Calu3 (cell line): ENCODE measurements at places on chromosomes 1 and 21.

DNA sequence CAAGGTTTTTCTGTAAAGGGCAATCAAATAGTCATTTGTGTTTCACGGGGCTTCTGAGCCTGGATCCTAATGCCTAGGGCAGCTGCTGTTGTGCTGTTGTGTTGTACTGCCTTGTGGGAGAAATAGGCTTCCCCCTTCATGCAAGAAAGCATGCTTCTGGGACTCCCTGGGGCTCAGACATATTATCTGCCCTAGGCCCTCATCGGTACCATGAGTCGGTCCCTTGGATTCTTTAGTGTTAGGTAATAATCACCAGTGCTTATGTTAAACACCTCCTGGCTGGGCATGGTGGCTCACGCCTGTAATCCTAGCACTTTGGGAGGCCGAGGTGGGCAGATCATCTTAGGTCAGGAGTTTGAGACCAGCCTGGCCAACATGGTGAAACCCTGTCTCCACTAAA, 245.9 kb downstream of the TNR start:
- DNase-seq: no peak

GRCh38 chr1:14662116-14662515, 63.6 kb downstream of the KAZN start:
- no peak for DNase-seq

- DNase-seq: no peak
These were observed 182.3 kb downstream of the BARHL2 start for GRCh38 chr1:90534663-90535295.

GRCh38 chr21:38983560-38983959, 177.8 kb downstream of the ETS2 start:
- DNase-seq: no peak

- no peak for DNase-seq
These were observed 39.7 kb downstream of the UBE2U start for GRCh38 chr1:64242895-64243756.

DNA sequence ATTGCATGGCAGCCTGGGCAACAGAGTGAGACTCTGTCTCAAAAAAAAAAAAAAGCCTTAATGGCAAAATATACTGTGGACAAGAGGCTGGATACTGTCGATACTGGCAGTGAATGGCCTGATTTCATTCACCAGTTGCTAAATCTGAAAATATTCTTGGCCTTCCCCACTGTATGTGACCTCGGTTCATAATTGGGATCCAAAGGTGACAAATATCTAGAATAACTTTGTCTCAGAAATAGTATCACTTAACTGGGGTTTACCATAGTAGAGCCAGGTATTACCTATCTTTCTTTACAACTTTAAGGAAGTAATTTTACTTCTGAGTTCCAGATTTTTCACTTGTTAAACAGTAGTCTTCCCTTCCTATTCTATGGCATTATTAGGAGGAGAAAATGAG, 8.4 kb downstream of the MTF2 start:
- DNase-seq: no peak

DNA sequence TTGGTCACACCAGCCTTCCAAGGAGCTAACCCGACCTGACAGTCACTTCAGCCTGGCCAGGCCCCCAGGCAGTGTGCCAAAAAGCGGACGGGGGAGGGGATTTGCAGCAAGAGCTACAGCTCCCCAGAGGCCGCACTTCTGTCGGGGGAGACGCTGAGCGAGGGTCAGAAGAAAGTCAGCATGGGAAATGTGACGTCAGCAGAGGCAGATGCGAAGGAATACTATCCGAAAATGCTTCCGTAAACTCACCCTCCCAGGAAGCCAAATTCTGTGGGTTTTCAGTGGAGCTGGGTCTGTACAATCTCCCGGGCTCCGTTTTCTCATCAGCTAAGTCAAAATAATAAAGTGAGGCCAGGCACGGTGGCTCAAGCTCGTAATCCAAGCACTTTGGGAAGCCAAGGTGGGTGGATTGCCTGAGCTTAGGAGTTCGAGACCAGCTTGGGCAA, 28.5 kb upstream of the ECE1 start:
- no peak for DNase-seq

GRCh38 chr1:244080343-244080929, 29.4 kb downstream of the ZBTB18 start:
- no peak for DNase-seq

- DNase-seq: no peak
These were observed 26.9 kb downstream of the KRTAP19-8 start for GRCh38 chr21:31011412-31011811.

- no peak for DNase-seq
These were observed 1.3 kb downstream of the NADK start for GRCh38 chr1:1776672-1777582.

GRCh38 chr1:15153842-15154479, 414 bp downstream of the TMEM51 start:
- peak; percentile 70 for DNase-seq

DNA sequence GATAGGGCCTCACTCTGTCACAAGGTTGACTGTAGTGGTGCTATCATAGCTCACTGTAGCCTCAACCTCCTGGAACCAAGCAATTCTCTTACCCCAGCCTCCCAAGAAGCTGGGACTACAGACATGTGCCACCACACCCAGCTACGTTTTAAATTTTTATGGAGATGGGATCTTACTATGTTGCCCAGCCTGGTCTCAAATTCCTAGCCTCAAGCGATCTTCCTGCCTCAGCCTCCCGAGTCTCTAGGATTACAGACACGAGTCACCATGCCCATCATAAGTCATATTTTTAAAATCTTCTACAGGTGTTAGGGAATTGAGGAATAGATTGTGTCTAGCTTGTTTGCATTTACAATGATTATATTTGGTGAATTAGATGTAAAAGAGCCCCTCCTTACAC, 127.0 kb downstream of the CCDC185 start:
- no peak for DNase-seq

DNA sequence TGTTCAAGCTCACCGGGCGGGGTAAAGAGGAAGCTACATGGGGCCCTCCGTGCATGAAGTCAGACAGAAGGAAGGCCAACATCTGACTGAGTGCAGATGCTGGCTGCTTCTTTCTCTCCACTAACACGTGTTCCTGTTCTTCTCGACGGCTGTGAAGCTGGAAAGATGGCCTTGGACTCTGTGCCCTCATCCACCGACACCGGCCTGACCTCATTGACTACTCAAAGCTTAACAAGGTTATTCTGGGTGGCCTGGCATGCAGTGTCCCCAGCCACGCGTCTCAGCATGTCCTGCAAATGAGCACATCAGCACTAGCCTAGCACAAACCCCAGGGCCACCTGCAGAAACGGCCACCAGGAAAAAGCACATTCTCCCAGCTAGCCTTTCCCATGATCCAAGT, 41.2 kb downstream of the ACTN2 start:
- DNase-seq: no peak

GRCh38 chr1:32784817-32785216, 32.3 kb downstream of the YARS1 start:
- DNase-seq: no peak

GRCh38 chr1:216936779-216937178, 213.6 kb upstream of the ESRRG start:
- no peak for DNase-seq

DNA sequence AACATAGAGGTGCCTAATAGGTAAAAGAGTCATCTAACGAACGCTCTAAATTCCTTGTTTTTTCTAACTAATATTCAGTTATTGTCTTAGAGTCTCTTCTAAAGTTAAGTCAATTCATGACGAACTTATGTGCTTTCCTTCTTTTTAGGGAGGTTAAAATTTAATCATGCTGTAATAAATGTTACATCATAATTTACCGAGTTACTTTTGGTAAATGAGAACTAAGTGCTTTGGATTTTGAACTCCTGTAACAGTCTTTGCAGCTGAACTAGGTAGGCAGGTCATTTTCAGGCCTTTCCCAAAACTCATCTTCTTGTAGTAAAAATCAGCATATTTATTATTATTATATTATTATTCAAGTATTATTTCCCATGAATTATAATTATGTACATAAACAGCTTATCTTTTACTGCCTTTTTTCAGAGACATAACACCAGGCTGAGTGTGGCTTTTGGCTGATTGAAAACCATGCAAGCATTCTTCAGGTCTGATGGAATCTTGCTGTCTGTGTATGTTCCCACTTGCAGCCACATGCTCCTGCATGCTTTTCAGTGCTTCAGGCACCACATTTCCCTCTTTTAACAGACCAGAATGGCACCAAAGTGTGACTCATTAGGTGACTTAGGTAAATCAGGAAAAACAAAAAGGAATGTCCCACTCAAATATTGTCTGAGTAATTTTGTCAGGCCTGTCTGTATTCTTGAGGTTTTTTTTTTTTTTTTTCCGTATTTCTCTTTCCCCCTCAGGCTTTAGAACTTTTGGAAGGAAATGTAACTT, 81.0 kb upstream of the CD55 start:
- DNase-seq: peak; percentile 32

- DNase-seq: no peak
These were observed 11.9 kb downstream of the SH2D2A start for GRCh38 chr1:156804572-156805243.

GRCh38 chr1:242147096-242147976, 148.4 kb upstream of the MAP1LC3C start:
- peak; percentile 10 for DNase-seq

DNA sequence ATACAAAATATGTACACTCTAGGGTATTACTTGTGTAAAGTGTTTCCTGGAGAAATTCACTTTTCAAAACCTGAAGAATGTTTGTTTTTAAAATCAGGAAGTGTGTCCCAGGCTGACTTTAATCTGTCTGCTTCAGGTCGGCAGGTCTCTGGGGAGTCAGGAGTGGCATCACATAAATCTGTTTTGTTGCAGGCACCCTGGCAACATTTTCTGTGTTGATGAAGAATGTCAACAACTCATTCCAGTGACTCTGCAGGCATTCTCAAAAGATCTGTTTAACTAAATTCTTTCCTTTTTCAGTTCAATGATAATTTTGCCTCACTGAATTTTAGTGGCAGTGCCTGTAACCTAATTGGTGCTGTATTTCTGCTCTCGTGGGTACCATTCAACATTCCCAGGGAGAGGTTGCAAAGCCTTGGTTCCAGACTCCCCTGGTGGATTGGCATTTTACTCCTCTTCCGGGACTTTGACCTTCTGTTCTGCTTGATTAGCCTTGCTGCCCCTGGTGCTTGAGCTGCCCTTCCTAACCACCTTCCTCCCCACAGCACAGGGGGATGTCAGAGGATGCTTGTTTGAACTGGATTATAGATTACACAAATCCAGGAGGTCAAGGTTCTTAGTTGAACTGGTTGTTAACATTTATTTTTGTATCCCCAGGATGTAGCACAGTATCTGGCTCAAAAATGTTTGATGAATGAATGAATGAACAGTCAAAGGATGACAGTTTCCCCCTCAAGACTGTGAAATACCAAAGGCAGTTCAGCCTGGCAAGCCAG, 55.4 kb upstream of the LPGAT1 start:
- no peak for DNase-seq

DNA sequence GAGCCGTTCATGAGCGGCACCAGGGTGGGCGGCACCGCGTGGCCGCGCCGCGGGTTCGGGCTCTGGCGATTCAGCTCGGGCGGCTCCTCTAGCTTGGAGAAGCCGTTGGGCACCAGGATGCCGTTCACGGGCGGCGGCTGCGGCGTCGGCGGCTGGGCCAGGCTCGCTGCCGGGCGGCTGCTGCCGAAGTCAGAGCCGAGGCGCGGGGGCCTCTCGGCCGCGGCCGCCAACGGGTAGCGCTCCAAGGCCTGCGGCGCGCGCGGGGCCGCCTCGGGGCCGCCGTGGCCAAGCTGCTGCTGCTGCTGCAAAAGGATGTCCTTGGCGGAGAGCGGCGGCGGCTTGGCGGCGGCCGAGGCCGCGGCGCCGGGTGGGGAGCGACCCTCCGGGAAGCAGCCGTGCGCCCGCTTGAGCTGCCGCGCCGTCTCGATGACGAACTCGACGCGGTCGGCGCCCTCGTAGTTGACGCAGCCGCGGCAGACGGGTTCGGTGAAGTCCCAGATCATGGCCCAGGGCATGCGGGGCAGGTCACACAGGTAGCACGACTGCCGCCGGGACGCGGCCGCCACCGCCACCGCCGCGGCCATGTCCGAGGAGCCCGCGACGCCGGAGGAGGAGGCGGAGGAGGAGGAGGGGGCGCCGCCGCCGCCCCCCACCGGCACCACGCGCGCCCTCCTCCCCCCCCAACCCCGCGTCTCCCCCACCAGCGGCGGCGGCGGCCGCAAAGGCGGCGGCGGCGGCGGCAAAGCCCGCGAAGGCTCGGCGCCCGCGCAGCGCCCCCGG, 877 bp downstream of the IRF2BP2 start:
- DNase-seq: peak; percentile 65

- no peak for DNase-seq
These were observed 6.5 kb upstream of the TNFSF4 start for GRCh38 chr1:173213665-173214064.

DNA sequence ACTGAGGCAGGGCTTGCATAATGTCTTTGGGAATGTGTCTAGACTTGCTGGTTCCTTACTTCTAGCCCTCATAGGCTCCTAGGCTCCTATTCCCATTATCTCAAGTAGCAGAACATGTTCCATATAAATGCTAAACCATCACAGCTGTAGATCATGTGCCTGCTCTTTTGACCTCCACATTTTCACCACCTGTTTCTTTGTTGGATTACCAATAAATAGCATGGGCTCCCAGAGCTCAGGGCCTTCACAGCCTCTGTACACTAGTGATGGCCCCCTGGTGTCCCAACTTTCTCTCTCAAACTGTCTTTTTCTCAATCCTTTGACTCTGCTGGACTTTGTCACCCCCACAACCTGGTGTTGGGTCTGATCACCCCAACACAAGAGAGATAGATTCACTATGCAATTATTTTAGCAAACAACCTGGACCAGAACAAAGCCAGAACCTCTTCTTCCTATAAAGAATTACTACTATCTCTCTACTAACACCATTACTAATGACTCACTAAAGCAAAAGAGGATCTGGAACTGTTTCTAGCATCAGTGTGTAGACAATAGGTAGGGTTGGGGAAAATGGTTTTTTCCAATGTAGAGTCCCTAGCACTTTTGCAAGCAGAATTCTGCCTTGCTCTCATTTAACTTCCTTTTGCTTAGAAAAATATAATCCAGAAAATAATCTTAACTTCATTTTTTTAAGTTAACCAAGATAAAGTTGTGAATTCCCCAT, 51.7 kb downstream of the WLS start:
- DNase-seq: no peak

GRCh38 chr1:197850042-197850441, 52.4 kb upstream of the C1orf53 start:
- DNase-seq: no peak

- DNase-seq: no peak
These were observed 154.8 kb downstream of the NTPCR start for GRCh38 chr1:233105225-233105624.

- no peak for DNase-seq
These were observed 10.6 kb upstream of the OR2M2 start for GRCh38 chr1:248164031-248164430.

DNA sequence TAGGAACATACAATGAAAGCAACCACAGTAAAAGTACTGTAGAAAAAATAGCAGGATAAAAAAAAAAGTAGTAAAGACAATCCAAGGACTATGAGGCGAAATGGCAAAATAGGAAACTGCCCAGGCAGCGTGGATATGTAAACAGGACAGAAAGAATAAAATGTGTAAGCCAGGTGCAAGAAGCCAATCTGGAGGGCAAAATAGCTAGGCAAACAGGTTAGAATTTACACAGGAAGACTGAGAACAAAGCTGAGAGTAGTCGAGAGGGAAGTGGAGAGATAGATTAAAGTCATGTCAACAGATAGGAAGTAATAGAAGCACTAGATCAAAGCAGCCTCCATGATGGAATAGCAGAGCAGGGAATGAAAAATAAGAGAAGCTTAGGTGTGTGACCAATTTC, 124.2 kb upstream of the B3GALT2 start:
- DNase-seq: no peak

- DNase-seq: no peak
These were observed 35.6 kb downstream of the ST7L start for GRCh38 chr1:112583366-112583765.

GRCh38 chr1:93777255-93777654, 95.6 kb upstream of the BCAR3 start:
- DNase-seq: no peak
